Stimulated activated CD8-positive, alpha-beta memory T cell treated with anti-CD3 and anti-CD28 coated beads, Interleukin-15, amount 100 ng/mL, for 4 hours (primary cell): ENCODE measurements at places on chromosomes 11 and 22.

DNA sequence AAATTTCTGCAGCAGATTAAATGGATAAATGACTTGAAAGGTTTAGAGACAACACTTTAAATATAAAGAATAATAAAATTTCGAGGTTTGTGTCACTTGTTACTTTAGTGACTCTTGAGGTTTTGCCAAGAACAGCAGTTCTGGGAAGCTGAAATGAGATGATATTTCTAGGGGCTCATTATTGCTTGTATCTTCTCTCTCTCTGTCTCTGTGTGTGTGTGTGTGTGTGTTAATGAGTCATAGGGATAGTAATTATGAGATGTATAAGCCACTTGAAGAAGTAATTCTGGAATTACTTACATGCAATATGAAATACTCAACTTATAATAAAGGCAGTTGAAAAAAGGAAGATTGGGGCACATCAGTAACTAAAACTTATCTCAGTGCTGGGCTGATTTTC, 9.6 kb upstream of the OR10G7 start:
- DNase-seq: no peak

GRCh38 chr11:131889146-131889577, 518.7 kb downstream of the NTM start:
- no peak for DNase-seq

DNA sequence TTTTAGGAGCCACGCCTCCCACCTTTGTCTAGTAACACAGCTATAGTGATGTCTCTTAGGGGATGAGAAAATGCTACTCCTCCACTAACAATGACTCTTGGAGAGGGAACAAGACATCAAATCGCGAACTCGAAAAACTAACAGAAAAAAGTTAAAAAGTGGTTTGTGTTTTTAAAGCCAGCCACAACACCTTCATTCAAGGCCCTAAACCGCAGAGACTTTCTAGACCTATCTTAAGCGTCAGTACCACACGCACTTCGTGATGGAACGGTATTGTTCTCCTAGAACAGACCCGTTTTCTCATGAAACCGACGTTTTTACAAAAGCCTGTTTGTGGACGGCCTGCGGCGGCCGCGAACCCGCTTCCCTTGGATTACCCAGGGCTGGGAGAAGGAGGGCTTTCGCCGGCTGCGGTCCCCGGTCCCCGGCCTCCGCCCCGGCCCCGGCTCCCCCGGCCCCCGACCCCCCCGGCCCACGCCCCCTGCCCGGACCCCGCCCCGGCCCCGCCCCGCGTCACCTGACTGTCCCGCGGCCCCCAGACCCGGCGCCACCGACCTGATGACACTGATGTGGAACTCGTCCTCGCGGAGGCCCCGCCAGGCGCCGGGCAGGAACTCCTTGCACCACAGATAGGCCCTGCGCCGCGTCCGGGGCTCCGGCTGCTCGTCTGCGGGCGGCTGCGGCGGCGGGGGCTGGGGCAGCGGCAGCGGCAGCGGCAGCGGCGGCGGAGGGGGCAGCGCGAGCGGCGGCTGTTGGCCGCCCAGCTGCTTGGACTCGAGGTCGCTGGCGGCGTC, 718 bp downstream of the CHKA start:
- DNase-seq: no peak

DNA sequence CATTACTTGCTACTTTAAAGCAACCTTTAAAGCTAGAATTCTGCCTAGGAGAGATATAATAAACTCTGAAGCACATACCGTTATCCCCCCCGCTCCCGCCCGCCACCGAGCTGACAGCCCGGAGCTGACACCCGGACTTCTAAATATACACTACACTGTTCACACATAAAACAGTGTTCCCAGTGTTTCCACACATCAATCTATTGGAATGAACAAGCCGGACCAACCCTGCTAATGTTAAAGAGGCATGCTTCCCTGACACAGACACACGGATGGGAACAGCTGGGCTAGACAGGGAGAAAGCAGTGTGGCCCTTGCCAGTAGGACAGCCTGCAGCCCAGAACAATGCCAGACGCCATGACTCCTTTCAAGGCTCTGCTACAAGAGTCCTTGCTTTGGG, 108.4 kb upstream of the CSNK2A3 start:
- no peak for DNase-seq

- DNase-seq: no peak
Observed at GRCh38 chr11:75298976-75299260, 52.5 kb downstream of the ARRB1 start.

DNA sequence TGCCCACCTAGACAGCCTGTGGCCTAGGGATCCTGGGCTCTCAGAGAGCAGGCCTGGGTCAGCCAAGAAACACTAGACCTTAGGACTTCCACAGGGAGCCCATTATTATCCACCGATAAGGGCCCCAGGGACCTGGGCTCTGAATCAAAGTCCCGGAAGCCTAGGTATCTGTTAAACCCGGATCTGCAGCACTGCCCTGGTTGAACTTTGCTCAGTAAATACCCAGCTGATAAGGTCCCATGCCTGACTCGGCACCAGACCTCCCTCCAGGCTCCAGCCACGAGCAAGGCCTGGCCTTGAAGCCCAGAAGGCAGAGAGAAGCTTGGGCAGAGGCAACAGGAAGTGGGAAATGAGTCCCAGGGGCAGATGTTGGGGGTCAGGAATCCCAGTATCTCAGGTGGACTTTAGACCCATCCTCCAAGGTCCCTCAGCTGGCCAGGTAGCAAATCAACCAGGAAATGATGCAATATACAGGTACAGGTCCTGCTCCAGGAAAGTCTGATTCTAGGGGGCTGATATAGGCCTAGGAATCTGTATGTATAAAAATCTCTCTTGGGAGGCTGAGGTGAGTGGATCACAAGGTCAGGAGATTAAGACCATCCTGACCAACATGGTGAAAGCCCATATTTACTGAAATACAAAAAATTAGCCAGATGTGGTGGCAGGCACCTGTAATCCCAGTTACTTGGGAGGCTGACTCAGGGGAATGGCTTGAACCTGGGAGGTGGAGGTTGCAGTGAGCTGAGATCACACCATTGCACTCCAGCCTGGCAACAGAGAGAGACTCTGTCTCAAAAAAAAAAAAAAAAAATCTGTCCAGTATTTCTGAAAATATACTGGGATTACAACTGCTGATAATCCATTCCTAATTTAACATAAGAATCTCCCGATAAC, 18.7 kb downstream of the POU2AF1 start:
- DNase-seq: no peak

GRCh38 chr22:45207981-45208664, 32.6 kb downstream of the KIAA0930 start:
- DNase-seq: no peak

GRCh38 chr22:40031766-40032470, 37.2 kb downstream of the FAM83F start:
- no peak for DNase-seq

DNA sequence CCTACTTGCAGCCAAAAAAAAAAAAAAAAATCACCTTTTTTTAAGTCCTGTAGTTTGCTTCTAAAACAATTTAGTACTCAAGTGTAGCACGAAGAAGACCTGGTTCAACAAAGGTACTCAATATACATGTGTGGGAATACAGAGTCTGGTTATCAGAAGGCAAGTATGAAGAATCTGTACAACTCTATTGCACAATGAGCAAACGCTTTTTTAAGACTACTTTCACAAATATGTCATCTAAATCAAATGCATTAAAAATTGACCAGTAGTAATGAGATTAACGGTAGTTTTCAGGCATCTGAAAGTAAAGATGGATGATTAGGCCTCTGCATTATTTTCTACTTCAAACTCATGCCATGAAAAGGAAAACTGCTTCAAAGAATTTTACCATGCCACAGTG, 9.5 kb downstream of the CHORDC1 start:
- DNase-seq: no peak

GRCh38 chr22:31206896-31207687, 5.0 kb upstream of the LIMK2 start:
- no peak for DNase-seq
